ENCODE measurements at places on chromosomes 12 and 14.

DNA sequence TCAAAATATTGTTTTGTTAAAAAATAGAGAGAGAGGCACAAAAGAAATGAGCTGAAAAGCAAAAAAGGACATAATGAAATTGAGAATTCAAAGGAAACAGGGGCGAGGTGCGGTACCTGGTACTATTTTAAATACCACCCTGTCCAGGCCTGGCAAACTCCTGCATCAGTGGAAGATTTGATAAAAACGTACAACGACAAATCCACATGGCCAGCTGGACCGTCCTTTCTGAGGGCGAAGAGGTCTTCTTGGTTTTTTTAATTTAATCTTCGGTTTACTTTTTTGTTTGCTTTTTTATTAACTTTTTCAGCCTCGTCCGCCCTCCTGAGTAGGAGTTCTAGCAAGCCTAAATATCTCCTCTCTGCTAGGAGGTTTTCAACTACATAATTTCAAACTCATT lies 11.9 kb downstream of the BCL11B start:
- DNase-seq, result no peak

DNA sequence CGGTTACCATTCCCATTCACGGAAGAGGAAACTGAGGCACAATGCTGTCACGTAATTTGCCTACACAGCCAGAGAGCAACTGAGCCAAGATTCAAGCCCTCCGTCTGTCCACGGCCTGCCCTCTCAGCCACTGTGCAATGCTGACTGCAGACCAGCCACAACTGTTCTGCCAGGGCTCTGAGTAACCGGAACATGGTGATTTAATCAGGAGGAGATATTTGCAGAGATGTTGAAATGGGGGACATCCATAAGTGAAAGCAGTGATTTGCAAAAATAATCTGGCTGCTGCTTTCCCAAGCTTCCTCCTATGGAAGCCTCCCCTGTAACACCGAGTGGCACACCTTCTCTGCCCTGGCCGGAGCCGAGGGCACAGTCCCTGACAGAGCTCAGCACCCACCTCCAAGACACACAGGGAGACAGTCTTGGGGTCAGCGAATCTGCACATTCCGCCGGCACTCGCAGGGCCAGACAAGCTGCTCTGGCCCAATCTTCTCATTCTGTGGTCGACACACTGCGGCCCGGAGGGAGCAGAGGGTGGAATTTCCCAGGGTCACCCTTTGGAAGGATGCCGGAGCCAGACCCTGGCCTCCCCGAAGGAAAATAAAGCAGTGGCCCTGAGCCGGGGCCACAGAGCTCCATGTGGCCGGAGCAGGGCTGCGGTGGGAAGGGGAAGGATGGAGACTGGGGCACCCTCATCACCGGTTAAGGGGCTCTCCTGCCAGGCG lies 158.2 kb upstream of the DIO3 start:
- DNase-seq, result no peak

GRCh38 chr12:28824193-28824846 lies 324.8 kb upstream of the FAR2 start:
- no peak for DNase-seq

GRCh38 chr14:22213120-22213519 lies 375.9 kb downstream of the DAD1 start:
- DNase-seq, result no peak

- no peak for DNase-seq
These were observed 126.3 kb upstream of the FGD4 start for GRCh38 chr12:32273063-32273522.

GRCh38 chr14:99728231-99728920 lies 44.3 kb downstream of the CYP46A1 start:
- no peak for DNase-seq

DNA sequence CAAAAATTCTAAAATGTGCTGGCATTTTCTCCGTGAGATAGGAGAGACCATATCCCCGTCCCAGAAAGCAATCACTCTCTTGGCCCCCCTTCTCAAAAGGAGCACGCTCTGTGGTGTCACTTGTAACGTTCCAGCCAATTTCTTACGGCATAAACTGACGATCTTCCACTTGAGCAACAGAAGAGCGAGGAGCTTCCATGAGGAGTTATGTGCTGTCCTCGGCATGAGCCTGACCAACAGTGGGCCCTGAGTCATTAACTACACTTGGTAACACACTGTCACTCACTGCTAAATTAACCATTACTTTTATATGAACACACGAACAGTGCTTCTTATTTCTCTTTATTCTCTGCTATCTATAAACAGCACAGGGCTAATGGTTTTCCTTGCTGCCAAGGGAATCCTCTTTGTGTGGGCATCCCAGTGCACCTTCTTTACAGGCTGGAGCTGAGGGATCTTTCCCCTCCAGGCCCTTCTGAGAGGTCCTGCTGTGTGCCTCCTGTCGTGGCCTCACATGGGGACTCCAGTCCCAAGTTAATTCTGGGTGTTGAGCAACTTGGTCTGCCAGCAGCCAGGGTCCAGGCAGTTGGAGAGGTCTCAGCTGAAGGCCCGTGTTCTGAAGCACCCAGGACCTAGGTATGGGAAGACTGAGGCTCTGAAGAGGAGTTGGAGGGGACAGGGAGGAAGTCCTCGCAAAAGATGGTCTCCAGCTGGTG lies 9.4 kb downstream of the SLC6A13 start:
- DNase-seq, result no peak

DNA sequence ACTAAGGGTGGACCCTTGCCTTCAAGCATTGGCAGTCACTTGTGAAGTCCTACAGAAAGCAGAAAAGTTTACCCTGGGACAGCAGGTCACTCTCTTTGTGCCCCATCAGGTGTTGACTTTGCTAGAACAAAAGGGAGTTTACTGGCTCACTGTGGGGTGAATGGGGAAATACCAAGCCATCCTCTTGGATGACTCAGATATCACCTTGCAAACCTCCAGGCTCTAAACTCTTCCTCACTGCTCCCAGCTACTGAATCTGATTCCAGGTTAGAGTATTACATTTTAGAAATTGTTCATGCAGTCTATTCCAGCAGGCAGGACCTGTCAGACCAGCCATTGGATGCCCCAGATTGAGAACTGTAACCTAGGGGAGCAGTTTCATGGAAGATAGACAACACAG lies 7.3 kb upstream of the EDDM3B start:
- DNase-seq, result no peak

GRCh38 chr12:25970916-25971653 lies 12.6 kb downstream of the RASSF8 start:
- DNase-seq, result no peak

GRCh38 chr12:104462931-104463339 lies 6.2 kb downstream of the CHST11 start:
- no peak for DNase-seq

DNA sequence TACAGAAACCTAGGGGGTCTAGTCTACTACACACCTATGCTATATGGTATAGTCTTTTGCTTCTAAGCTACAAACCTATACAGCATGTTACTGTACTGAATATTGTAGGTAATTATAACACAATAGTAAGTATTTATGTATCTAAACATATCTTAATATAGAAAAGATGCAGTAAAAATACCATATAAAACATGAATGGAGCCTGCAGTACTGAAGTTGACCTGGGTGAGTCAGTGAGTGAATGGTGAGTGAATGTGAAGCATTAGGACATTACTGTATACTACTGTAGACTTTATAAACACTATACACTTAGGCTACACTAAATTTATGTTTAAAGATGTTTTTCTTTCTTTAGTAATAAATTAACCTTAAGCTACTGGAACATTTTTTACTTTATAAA lies 13.1 kb upstream of the ABCD2 start:
- DNase-seq, result no peak

DNA sequence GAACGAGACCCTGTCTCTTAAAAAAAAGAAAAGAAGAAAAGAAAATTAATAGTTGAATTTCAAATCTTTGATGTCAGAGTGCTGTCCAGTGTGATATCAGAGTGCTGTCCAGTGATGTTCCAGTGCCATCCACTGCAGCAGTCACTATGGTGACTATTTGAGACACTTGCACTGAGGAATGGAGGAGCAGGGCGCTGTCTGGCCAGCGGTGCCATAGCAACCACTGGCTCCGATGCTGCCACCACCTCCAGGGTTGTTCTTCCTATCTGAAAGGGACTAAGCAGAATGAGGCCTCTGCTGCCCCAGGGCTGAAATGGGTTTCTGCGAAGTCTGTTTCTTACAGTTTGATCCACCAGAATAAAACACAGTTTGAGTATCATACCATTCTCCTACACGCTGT lies 272.9 kb downstream of the NUAK1 start:
- DNase-seq, result no peak

DNA sequence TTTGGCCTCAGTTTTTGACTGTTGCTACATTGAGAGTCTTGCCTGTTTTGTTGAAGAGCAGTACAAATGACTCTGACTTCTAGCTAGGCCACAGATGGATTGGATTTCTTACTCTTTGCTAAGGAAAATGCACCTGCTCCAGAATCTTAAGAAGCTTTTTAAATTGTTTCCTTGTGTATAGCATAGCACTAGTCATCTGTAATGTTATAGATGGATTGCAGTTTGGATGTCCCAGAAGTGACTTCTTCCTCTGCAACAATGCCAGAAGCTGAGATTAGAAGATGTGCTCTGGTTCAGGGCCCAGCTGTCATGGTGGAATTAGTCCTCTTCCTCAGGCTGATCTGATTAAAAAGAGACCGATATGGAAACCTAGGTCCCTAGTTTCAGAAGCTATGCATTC lies 67.9 kb downstream of the DAAM1 start:
- no peak for DNase-seq

DNA sequence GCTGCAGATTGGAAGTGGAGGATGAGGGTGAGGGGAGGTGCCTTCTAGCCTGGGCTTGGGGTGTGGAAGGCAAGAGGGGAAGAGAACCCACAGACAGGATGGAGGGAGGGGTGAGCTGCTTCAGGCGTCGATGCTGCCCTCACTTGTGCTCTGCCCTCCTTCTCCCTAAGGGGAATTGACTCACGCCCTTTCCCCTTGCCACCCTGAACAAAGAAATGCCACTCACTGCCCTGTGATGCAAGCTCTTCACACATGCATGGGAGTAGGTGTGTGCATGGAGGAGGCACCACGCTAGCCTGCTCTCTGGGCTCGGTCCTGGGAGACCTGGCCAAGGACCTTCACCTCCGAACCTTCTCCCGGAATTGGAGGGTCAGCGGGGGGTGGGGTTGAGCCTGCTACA lies 35.7 kb upstream of the PRMT8 start:
- DNase-seq, result no peak

- no peak for DNase-seq
These were observed 193.1 kb downstream of the APAF1 start for GRCh38 chr12:98838231-98838647.

DNA sequence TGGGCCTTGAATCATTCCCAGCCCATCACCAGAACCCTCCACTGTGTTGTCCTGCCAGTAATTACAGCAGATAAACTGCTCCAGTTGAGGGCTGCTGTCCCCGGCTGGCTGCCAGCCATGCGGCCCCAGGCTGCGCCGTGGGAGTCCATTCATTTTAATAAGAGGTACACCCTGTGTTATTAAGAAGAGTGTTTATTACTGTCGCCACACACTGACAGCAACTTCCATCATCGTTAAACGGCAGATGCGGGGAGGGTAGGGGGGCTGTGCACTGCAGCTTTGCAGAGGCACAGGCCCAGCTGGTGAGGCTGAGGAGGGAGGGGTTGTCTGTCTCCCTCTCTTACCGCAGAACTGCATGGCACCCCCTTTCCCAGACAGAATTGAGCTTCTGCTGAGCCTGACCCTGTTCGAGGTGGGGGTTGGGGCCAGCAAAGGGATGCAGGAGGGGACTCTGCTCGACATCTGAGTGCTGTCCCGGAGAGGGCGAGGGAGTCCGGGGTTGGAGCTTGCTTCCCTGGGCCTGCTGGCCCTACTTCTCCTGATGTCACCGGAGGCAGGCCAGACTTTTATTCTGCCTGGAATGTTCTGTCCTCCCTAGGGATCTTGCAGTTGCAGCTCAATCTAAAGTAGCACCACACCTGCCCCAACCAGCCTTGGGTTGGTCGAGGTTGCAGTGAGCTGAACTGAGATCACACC lies 33.8 kb upstream of the GPATCH2L start:
- no peak for DNase-seq

DNA sequence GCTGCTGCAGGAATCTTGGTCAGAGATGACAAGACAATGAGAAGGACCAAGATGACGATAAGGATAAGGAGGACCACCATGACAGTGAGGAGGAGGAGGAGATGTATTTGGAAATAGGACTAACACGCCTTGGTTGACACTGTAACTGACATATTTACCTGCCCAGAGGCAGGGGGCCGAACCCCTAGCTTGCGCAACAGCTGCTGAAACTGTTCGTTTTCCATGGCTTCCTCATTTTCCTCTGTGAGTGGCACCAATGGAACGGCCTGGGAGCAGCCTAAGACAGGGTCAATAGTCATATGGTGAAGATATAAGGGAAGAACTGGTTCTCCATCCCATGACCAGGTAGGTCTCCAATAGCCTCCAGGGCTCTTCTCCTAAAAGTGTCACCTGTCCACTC lies 28.8 kb downstream of the TIMELESS start:
- no peak for DNase-seq

GRCh38 chr12:104446646-104447421 lies 9.9 kb upstream of the CHST11 start:
- DNase-seq, result no peak

GRCh38 chr12:109097140-109097434 lies 310 bp upstream of the UNG start:
- DNase-seq, result no peak

DNA sequence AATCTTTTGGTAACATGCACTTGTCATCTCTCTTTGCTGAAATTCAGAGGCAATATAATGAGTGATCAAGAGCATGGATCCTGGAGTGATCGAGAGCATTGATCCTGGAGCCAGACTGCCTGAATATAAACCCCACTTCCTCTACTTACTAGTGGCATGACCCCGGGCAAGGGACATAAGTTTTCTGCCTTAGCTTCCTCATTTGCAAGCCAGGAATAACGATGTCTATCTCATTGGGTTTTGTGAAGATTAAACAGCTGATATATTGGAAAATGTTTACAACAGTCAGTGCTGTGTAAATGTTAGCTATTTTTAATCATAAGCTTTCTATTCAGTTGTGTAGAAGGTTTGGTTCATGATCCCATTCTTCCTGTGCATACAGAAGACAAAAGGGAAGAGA lies 2.4 kb upstream of the CSRNP2 start:
- DNase-seq, result no peak

DNA sequence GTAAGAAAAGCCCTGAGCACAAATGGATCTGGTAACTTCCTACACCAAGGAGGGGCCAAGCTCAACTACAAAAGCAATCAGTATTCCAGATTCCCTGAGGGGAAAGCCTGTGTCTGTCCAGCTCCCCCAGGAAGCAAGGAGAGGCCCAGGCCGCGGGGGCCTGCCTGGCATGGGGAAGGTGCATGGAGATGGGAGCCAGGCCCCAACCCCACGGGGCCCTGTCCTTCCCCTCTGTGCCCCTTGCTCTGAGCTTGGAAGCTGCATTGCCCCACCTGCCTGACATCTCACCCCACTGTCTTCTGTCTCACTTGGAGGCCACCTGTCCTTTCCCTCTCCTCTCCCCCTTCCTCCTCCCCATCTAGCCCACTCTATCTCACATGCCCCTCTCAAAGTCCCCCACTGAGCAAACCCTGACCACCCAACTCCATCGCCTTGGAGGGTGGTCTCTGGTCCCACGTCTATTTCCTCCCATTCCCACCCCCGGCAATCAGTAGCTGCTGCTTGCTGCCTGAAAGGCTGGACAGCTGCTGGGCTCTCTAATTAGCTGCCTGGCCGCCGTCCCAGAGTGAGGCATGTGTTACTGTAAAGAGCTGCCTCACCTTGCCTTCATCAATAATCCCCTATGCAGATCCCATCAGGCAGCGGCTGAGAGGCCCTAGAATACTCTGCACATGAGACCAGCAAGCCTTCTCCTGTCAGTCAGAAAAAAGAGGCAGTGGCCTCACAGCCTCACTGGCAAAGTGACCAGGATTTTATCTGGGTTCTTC lies 3.4 kb upstream of the TMEM229B start:
- DNase-seq, result no peak

- no peak for DNase-seq
These were observed 16.4 kb upstream of the CELA1 start for GRCh38 chr12:51362747-51363342.

- DNase-seq, result no peak
These were observed 252.2 kb downstream of the BTG1 start for GRCh38 chr12:91893476-91893875.

Data from iPS DF 6.9 (cell line).